ENCODE measurements at places on chromosomes 4 and X.

DNA sequence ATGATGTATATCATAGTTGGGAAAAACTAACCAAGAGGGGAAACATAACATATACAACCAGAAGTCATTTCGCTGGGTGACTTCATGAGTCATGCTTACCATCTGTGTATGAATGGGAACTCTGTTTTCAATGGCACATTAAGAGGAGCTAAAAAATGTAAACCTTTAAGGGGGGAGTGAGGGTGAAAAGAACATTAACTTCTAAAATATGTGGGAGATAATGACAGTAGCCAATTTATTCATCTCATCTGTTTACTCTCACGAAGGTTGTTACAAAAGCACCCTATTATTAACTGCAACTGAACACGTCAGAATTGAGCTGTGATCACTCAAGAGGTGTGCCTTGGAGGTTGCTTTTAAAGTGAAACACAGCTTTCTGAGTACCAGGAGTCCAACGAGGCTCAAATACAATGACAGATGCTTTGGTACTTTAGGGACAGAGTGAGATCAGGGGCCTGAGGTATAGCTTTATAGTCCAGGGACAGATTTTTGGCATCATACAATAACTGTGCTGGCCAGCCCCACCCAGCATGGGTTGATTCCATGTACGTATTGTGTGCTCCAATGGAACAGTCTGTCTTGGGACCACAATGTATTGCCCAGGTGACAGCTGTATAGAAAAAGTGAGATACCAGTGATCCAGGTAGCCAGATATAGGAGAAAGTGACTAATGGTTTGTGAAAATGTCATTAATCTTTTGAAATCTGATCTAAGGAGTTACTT, 107.3 kb downstream of the AMMECR1 start:
- DNase-seq: peak; percentile 9

GRCh38 chr4:54017308-54017707, 47.1 kb downstream of the CHIC2 start:
- no peak for DNase-seq

- no peak for DNase-seq
Observed at GRCh38 chr4:150589157-150589556, 7.2 kb downstream of the MAB21L2 start.

GRCh38 chrX:108216405-108216804, 124.8 kb downstream of the ATG4A start:
- no peak for DNase-seq

GRCh38 chr4:113763029-113763285, 1.4 kb upstream of the CAMK2D start:
- no peak for DNase-seq
